Left ventricle myocardium superior (tissue), 1 donor: ENCODE measurements at places on chromosomes 2 and 18.

DNA sequence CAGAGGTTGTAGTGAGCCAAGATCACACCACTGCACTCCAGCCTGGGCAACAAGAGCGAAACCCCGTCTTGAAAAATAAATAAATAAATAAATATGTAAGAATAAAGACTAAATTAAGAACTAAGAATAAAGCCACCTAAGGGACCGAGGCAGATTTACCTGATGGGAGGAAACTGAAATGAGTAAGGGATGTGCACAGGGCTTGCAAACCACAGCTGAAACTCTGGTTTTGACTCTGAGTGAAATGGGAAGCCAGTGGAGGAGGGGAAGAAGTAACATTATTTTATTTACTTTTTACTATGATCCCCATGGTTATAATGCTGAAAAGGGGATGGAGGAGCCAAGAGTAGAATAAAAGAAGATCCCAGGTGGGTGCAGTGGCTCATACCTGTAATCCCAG lies 107.3 kb downstream of the CABYR start:
- no peak for DNase-seq

- peak; percentile 59 for DNase-seq
These were observed at the start of gene ERFE for GRCh38 chr2:238158509-238159070. Gene ERFE (plus strand): TSS chr2:238158970. CDS start chr2:238159008, 38 bp downstream.

DNA sequence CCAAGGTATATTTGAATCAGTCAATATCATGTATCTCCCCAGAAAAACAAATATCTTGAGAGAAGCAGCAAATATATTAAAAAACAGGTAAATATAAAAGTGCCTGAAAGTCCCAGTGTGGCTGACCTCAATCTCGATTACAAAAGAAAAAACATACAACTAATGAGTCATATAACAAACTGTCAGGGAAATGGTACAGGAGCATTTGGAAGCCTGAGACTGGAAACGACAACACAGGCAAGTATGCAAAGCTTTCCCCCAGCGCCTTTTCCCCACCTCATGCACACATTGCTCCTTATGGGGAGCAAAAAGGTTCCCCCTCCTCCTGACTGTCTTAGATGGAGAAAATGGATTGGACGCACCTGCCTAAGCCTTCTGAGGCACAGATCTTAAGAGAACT lies 230.7 kb downstream of the TMX3 start:
- DNase-seq: no peak

GRCh38 chr2:215052404-215052803 lies 86.0 kb downstream of the ABCA12 start:
- DNase-seq: no peak

GRCh38 chr2:65366595-65367125 lies 65.7 kb downstream of the SPRED2 start:
- DNase-seq: no peak

DNA sequence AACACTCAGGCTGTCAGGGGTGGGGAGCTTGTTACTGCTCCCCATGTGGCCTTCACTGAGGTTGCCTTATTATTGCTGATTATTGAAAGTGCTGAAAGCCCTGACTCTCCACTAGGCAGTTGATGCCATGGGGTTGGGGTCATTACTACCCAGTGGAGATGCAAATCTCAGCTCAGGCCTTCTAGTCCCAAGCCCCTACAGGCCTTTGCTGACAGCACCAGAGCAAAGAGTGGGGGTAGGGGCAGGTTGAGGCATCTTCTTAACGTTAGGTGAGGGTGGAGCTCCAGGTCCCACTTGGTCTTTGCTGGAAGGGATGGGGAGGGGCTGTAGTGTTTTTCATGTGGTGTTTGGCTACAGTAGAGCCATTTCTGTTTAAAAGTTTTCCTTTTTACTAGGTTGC lies 104.5 kb downstream of the UXS1 start:
- DNase-seq: no peak

DNA sequence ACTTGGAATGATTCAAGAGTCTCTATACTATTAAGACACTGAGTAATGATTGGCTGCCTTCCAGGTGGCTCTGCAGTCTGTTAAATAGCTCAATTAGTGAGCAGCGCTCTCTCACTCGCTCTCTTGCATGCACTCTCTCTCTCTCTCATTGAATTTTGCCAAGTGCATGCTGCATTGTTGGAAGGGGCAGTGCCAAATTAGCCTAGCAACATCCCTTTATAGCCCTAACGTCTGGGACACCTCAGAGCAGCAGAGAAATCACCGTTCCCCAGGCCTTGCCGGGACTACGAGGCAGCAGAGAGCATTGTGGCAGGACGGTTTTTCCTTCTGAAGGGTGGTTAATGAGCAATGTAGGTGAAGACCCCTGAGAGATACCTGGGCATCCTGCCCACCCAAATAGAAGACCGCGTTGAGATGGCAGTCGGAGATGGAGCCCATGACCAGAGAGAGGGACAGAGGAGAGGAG lies 447.6 kb upstream of the POU3F3 start:
- DNase-seq: no peak

DNA sequence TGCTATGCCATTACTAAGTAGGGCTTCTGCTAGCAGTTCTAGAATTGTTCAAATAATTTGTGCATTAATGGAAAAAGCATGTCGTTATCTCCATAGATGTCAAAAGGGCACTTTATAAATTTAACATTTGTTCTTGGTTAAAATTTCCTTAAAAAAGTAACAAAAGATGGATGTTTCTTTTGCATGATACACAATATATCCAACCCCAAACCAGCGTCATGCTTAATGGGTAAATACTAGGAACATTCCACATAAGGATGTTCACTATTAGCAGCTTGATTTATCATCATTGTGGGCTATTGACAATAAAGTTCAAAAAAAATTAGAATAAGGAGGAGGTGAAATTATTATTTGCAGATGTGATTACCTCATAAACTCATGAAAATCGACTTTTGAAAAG lies 79.7 kb downstream of the GREB1L start:
- DNase-seq: no peak

GRCh38 chr2:29589440-29590103 lies 331.8 kb downstream of the ALK start:
- DNase-seq: no peak

DNA sequence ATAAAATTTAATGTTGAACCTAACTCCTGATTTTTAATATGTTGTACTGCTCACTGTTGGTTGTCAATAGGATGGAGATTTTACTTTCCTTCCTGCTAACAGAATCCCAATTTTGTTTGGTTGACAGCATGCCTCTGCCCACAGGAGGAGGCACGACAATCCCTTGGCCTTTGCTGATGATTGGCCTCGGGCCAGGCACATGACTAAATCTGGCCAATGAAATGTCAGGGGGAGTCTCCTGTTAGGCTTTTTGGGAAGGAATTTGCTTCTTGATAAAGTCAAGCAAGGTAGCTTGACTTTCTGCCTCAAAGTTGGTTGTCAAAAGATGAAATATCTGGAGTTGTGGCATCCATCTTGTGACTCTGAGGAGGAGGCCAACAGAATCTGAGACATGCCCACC lies 6.8 kb upstream of the TGFA start:
- DNase-seq: no peak

- DNase-seq: no peak
These were observed 103.7 kb downstream of the BIN1 start for GRCh38 chr2:127003070-127003800.

GRCh38 chr2:17195016-17195415 lies 323.2 kb downstream of the RAD51AP2 start:
- no peak for DNase-seq

DNA sequence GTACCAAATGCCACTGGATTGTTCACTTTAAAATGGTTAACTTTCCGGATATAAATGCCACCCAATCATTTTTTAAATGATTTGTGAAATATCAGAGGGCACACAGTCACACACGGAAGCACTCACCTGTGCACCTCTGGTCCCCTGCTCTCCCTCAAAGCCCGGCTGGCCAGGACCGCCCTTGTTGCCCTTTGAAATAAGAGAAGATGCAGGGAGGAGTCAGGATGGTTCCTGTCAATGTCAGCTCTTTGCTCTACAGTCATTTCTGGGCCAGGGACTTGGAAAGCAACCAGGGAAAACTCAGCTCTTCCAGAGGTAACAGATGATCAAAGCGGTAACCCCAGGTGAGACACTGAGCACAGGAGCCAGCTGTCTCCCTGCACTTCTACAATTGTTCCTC lies 60.7 kb downstream of the COL6A3 start:
- DNase-seq: no peak

- no peak for DNase-seq
These were observed 158.8 kb downstream of the PTPRM start for GRCh38 chr18:7725897-7726296.

DNA sequence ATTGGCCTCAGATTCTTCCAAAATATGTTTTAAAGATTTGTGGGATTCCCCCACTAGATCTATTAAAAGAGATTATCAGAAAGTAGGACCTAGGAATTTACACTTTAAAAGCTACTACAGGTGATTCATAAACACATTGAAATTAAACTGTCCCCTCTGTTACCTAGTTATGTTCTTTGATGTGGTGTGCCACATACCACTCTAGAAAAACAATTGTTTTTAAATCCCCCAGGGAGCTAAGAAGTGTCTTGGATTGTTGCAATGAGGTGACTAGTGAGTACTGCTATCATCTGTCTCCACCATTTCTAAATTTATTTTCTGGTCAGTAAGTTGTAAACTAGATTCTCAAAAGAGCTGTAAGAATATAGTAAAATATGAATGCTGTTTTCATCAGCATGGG lies 214.5 kb upstream of the DOK6 start:
- no peak for DNase-seq

DNA sequence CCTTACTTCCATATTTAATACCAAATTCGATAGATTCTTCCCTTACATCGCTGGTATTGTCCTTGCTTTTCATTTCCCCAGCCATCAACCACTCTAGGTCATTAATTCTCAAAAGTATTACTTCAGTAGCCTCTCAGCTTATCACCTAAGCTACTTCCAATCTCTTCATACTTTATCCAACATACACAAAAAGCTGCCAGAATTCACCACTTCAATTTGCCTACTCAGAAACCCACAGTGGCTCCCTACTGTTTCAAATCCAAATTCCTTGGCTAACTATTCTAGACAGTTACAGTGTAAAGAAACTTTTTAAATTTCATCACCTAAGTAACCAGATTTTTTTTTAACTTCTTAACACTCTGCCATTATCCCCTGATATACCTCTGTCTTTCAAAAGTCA lies 4.7 kb downstream of the SLC25A12 start:
- no peak for DNase-seq

GRCh38 chr2:135494503-135494902 lies 36.5 kb downstream of the ZRANB3 start:
- no peak for DNase-seq

DNA sequence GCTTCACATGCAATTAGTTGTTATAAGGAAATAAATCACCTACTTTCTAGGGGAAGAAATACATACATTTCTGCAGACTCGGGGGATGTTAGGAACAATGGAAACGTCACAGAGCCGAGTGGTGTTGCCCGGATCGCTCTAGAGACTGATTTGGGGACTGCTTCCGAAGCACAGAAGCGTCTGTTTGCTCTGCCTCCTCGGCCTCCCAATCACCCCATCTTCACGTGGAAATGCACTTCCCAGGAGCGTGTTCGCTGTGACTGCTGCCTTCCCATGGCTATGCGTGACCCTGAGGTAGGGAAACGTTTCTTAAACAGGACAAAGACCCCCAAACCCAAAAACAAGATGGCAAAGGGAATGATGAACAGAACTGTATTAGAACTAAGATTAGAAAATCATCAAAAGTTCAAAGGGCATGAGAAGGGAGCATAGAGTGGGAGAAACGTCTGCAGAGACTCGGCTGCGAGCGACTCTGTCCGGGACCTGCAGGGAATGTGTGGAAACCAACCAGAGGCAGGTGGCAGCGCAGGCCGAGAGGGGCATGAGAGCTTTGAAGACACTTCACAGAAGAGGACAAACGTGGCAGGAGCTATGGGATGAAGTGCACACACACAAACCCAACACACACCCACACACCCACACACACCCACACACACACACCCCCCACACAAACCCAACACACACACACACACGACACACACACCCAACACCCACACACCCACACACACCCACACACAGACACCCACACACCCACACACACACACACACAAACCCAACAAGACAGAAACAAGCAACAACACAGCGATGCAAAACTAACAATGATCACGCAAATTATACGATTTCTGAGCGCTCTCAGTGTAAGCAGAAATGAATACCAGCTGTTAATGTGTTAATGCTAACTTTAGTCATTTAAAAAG lies 41.3 kb downstream of the RTP5 start:
- no peak for DNase-seq

- no peak for DNase-seq
These were observed 1415.1 kb upstream of the ZEB2 start for GRCh38 chr2:145935016-145935415.

- DNase-seq: no peak
These were observed 23.1 kb upstream of the FAHD2A start for GRCh38 chr2:95379371-95379831.

DNA sequence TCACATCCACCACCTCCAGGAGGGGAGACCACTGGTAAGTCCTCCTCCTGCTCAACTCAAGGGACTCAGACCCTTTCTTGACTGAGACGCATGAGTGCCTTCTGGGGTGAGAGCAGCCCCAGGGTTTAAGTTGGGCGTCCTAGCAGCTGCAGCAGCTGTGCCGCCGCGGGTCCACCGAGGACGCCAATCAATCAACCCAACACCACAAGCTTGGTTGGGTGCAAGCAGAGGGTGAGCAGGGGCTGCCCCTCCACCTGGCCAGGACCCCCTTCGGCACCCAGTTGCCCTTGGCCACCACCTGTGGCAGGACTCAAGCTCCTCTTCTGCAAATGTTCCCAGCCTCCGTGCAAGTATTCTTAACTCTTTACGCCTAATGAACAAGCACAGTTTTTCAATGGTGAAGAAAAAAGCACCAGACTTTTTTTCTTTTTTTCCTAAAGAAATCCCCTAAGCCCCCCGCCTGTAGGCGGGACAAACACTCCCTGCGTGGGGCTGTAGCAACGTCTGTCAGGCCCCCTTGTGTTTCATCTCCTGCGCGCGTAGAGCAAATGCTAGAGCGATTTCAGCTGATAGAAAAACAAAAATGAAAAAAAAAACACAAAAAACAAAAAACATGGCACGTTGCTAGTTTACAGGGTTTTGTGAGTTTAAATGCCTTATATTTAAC lies 197.1 kb downstream of the LOXHD1 start:
- no peak for DNase-seq

DNA sequence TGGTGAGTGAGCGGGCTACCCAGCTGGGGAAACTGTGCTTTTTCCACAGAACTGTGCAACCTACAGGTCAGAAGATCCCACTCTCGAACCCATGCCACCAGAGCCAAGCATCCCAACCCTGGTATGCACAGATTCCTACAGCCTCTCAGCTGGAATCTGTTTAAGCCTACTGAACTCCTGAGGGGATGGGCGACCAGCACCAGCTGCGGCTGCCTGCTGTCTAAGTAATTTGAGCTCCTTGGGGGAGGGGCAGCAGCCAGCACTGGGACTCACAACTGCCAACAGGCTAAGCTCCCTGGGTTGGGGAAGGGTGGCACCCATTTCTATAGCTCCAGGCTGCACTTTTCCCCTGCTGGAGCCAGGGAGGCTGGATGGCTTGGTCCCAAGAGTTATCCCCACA lies 11.8 kb downstream of the CYP27C1 start:
- DNase-seq: no peak
